ENCODE measurements at places on chromosomes 6 and 20.

- DNase-seq: peak; percentile 94
Measured at GRCh38 chr6:108744244-108744972, 103.8 kb upstream of the ARMC2 start.

GRCh38 chr6:24908650-24909035, 27.1 kb downstream of the RIPOR2 start:
- no peak for DNase-seq

- DNase-seq: no peak
Measured at GRCh38 chr20:19710336-19711120, 47.5 kb upstream of the RIN2 start.

DNA sequence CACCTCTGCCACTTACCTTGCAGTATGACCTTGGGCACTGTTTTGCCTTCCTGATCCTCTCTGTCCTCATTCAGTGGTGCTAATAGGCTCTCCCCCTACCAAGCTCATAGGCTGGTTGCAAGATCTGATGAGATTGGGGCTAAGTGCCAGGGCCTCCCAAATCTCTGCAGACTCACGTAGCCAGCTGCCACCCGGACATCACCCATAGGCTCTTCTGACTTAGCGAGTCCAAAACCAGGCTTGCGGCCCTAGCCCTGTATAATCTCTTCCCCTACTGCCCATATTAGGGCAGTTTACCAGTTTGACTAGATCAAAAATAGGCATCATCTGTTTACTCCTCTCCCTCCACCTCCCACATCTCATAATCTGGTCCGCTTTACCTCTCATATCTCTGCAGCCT, 54.2 kb upstream of the VSTM2L start:
- no peak for DNase-seq

- DNase-seq: no peak
Measured at GRCh38 chr6:169867751-169868191, 116.3 kb downstream of the ERMARD start.

DNA sequence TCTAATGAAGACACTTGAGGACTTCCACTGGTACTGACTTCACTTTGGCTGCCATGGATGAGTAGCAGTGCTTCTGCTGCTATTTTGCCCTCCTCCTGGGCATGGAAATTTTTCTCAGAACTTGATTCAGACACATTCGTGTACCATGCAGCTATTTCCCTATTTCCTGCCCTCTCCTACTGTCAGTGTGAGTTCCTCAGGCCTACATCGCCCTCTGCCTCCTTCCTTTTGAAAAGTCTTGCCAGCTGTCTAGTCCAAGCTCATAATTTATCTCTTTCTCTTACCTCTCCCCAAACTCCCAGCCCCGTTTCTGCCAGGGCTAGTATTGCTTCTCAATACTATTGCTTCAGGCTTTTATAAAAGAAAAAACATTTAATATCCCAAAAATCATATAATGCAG, 470.2 kb downstream of the ADGRB3 start:
- peak; percentile 17 for DNase-seq

GRCh38 chr6:157294654-157295053, 28.7 kb downstream of the TMEM242 start:
- no peak for DNase-seq

- DNase-seq: no peak
Measured at GRCh38 chr6:45457141-45457540, 79.4 kb upstream of the SUPT3H start.

- DNase-seq: no peak
Measured at GRCh38 chr6:14834851-14835530, 410.9 kb upstream of the JARID2 start.

DNA sequence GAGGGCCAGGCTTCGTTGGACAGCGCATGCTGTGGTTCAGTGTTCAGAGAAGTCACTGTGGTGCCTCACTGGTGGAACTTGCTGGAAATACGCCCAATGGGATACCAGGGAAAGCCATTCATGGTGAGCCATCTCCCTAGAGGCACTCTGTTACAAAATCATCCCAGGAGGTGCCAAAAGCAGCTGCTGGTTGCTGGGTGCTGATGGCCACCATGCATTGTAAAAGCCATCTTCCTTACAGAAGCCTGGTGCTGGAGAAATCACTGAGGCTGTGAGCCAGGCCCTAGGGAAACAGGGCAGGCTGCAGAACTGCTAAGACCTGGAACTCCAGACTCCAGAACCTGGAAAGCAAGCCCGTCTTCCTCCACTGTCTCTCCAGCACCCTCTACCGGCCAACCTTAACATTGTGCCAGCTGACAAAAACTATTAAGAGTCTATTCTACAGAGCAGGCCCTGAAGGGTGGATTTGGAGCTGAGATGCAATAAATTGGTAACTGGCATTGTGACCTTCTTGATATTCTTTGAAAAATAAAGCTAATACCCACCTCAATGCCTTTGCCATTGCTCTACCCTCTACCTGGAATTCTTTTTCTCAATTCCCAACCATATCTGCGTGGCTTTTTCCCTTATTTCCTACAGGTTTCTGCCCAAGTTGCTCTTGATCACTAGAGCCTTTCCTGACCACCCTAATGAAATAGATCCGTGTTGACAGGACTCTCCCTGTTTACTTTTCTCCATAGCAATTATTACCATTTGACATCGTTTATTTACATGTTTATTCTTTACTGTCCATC, 18.5 kb downstream of the SNRPB start:
- peak; percentile 89 for DNase-seq

- DNase-seq: no peak
Measured at GRCh38 chr6:87706187-87706966, 4.3 kb upstream of the AKIRIN2 start.

- peak; percentile 87 for DNase-seq
Measured at GRCh38 chr6:15389765-15390723, 144.2 kb downstream of the JARID2 start.

DNA sequence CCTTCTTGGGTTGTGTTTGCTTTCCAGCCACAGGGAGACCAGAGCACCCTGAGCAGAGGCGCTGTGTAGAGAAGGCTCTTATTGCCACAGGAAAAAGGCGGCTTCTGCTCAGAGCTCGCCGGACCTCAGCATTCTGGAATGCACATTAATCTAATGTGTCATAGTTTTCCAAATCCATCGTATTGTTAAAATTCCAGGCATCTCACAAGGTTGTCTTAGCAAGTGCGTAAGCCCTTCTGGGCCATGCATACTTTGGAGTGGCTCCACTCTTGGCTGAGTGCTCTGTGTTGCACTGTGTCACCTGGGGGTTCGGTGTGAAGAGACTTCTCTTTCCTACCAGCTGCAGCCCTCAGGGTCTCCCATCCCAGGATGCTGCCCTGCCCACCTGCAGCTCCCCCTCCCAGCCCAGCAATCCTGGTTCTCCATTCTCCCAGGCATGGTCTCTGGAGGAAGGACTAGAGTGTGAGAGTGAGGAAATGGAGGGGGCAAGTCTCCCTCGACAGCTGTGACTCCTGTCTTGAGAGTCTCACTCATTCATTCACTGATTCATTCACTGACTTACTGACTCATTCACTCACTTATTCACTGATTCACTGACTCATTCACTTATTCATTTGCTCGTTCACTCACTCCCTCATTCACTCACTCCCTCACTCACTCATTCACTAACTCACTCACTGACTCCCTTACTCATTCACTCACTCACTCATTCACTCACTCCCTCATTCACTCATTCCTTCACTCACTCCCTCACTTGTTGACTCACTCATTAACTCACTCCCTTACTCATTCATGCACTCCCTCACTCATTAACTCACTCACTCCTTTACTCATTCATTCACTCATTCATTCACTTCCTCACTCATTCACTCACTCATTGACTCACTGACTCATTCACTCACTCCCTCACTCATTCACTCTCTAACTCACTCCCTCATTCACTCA, 83.7 kb upstream of the MPC1 start:
- no peak for DNase-seq

DNA sequence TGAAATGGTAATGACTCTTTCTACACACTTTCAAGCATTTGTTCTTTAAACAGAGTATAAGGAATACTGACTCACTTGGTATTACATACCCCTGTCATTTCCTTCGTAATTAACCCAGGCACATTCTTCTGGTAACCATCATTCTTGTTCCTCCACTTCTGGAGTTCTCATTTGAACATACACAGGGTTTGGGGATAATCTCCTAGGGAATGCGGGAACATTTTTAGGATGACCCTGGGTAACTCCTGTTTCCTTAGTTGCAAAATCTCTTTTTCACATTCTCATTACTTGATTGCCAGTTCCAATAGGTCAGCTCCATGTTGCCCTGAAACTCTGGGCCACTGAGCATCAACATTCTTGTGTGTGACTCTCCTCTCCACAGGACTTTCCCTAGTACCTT, 51.5 kb upstream of the E2F3 start:
- DNase-seq: no peak

DNA sequence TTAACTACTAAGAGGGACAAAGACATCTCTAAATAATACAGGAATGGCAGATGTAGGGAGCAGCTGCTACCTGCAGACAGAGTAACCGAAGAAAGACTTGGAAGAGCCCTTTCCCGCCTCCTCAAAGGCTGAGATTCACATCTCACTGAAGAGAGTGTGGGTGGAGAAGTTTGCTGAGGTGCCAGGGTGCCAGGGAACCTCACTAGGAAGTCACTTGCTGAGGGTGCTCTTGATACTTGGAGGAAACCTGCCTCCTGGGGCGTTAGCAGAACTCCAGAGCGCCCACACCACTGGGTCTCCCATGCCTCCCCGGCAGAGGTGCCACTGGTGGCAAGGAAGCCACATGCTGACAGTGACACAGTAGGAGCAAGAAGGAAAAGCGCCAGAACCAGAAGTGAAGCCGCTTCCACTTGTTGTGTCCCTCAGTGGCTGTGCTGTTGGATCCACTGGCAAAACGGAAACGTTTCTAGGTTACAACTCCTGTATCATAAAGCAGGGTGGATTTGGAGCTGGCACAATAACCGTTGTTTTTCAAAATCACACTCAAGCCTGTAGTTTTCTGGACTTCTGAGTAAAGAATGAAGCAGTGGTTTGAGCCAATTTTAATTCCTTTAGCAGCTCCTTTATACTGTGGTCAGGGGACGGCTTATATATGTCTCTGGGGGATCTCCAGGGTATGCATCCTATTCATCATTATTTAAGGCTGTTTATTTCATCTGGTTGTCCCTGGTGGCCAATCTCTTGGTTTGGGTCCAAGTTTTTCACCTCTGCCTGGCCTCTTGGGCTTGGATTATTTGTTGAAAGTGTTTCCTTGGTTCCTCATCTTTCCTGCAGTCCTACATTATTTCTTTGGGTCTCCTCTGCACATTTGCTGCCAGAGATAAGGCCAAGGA, 64.5 kb downstream of the CDC5L start:
- peak; percentile 36 for DNase-seq

- DNase-seq: no peak
Measured at GRCh38 chr6:37565267-37566110, 65.8 kb upstream of the CCDC167 start.

DNA sequence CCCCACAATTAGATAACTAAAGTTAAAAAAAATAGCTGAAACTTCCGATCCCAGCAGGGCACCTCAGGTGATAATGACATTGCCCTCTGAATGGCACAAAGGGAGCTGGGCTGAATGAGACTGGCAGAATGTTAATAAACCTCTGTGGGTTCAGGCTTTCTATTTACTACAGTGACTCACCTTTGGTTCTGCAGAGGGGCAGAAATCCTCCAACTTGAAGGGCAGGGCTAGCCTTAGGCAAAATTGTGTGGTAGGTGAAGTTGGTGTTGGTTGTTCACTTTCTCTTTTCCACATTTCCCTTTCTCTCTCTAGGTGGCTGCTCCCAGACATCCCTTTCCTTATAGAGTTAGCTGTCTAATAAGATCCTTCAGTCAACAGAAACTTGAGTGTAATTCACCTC, 625.2 kb downstream of the EPM2A start:
- DNase-seq: no peak

DNA sequence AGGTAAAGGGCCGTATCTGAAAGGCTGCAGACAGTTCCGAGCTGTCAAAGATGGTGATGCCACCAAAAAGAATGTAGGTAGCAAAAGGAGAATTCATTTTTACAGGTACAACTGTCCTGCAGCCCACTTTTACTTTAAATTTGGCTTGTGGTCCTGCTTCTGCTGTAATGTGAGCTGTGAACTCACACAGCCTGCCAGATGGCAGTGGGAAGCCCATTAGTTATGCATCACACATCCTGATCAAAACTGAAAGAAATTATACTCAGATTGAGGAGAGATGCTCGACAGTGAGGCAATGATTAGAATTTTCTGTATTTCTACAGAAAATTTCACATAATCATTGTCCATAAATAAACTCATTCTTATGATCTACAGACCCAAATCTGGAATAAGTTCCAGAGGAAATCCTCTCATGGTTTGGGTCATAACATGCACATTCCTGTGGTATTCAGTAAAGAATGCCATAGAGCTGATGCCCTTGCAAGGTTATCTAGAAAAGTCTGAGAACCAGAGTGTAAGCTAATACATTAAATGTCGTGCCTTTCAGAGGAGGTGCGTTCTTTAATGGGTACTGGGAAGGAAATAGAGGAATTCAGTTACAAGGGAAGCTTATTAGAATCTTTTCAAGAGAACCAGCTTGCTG, 23.9 kb upstream of the E2F3 start:
- peak; percentile 26 for DNase-seq

GRCh38 chr6:24858177-24858653, 59.5 kb upstream of the ARMH2 start:
- DNase-seq: no peak

DNA sequence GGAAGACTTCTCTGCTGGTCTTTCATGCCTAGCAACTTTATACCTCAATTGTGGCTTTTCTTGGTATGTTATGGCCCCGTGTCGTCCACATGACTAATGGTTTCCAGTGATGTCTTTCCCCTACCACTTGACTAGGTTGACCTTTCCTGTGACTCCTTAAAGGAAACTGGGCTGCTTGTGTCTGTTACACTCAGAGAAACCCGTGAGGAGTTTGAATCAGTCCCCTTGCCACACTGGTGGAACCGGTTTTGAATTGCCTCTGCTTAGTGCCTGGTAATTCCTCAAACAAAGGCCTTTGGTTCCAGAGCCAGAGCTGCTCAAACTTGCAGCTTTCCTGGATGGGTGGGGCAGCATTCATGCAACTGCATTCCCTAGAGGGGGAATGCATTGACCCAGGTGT, 21.9 kb downstream of the ECT2L start:
- peak; percentile 99 for DNase-seq

DNA sequence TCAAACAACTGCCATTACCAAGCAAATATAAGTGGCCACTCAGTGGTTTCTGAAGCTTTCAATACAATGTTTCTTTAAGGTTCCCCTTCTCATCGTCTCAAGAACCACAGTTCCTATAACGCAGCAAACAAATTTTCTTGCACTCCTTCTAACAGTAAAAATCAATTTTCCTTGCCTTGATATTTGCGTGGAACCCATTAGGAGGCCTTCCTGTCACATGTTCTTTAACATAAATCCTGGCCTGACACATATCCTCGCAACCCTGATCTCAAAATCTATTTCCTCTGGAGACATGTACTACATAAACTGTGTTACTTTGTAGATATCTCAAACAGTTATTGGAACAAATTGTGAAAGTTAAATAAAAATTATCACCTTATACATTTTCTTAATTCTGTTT, 65.9 kb upstream of the MANEA start:
- no peak for DNase-seq

DNA sequence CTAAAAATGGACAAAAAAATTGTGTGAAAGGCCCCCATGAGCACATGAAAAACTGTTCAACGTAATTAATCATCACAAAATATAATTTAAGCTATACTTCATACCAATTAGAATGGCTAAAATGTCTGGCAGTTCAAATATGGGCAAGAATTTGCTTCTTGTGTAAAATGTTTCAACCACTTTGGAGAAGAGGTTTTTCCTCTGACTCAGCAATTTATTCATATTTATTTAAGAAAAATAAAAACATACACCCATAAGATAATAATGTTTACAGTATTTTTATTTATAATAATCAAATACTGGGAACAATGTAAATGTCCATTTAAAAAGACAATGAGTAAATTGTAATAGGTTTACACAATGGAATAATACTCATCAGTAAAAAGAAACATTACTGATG, 395.1 kb upstream of the KHDRBS2 start:
- DNase-seq: no peak

- DNase-seq: no peak
Measured at GRCh38 chr6:322940-323729, 30.8 kb downstream of the DUSP22 start.
